CD8-positive, alpha-beta T cell (primary cell): ENCODE measurements at places on chromosomes 2 and 18.

DNA sequence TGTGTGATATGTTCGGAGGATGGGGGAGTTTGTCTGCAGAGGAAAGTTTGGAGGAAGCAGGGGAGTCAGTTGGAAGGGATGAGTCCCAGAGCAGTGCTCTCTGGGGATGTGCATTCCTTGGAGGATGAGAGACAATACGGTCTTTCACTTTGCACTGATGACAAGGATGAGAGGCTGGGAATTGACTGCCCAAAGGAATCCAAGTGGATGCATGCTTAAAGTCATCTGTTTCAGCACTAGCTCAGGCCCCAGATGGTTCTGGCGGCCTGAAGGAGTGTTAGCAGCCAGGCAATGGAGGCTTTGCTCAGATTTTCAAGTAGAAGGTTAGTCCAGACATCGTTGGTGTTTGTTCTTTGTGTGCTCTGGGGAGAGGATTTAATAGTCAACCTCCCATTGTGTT lies 100.2 kb downstream of the CRIM1 start:
- DNase-seq: no peak

GRCh38 chr2:58730764-58731487 lies 489.8 kb upstream of the FANCL start:
- DNase-seq: no peak

DNA sequence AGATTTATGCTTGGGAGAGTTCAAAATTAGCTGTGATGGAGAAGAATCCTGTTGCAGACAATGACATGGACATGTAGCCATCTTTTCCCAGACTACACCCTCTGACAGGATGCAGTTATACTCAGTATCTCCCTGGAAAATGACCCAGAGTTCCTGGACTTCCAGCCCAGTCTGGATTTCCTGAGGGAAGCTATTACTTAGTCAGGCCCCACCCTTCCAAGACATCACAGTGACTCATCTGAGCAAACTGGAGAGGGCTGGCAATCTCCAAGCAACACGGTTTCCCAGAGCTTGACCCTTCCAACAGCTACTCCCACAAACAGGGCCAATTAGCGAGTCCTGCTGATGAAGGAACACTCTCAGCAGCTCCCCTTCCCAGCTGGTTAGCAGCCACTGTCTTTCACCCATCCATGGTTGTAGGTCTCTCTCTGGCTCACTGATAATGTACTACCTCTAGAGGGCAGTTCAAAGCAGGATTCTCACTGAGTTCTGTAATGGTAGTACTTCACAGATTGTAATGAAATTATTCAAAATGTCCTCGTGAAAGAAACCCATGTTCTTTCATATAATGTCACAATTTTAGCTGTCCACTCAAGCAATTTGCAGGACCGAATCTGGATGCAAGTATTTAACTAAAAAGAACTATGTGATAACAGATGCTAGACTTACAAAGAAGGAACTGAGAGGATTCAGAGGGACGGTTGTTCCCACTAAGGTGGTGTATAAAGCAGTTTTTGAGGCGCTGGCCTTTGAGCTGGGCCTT lies 110.2 kb downstream of the MDH1 start:
- DNase-seq: peak; percentile 52

- DNase-seq: no peak
Observed at GRCh38 chr18:22152093-22152492, 17.3 kb upstream of the GATA6 start.
